ENCODE measurements at places on chromosomes 16 and 17. TPM values are rescaled to one million over a fixed set of nuclear protein-coding genes. Genes with fewer than 3 reads are reported as not detected.

CYTH1 gene
- total RNA-seq, result 11.3 TPM

RTN4RL1 gene
- total RNA-seq, result 7.0 TPM

ESRP2 gene
- 15.5 TPM for total RNA-seq

RHBDL1 gene
- 3.1 TPM for total RNA-seq

C16orf86 gene
- 9.0 TPM for total RNA-seq

- no peak for DNase-seq
Observed at GRCh38 chr16:54796211-54796610, 134.5 kb upstream of the IRX5 start.

- no peak for DNase-seq
Observed at GRCh38 chr16:82199209-82199608, 29.2 kb upstream of the MPHOSPH6 start.

GRCh38 chr16:12337871-12338655 lies 361.5 kb downstream of the SNX29 start:
- no peak for DNase-seq

GRCh38 chr16:19361587-19361986 lies 56.1 kb upstream of the TMC5 start:
- no peak for DNase-seq

DNA sequence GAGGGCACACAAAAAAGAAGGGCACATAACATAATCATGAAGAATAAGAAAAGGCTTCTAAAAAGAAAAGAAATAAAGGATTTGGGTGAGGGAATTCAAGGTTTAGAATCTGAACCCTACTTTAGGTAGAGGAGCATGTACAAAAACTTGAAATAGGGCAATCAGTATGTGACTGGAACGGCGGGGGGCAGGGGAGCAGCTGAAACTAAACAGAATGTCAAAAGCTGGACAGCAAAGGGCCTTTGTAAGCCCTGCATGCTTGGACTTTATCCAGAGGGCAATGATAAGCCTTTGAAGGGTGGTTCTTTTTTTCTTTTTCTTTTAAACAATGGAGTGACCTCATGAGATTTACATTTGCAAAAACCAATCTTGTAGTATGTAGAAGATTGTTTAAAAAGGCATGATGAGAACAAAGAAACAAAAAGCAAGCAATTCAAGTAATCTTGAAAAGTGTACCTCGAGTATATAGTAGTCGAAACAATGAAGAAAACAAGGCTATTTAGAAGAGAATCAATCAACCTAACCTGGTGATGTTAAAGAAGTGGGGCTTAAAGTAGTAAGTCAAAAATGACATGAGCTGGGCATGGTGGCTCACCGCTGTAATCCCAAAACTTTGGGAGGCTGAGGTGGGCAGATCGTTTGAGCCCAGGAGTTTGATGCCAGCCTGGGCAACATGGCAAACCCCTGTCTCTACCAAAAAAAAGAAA lies 46.7 kb upstream of the ANKFY1 start:
- DNase-seq, result no peak

DNA sequence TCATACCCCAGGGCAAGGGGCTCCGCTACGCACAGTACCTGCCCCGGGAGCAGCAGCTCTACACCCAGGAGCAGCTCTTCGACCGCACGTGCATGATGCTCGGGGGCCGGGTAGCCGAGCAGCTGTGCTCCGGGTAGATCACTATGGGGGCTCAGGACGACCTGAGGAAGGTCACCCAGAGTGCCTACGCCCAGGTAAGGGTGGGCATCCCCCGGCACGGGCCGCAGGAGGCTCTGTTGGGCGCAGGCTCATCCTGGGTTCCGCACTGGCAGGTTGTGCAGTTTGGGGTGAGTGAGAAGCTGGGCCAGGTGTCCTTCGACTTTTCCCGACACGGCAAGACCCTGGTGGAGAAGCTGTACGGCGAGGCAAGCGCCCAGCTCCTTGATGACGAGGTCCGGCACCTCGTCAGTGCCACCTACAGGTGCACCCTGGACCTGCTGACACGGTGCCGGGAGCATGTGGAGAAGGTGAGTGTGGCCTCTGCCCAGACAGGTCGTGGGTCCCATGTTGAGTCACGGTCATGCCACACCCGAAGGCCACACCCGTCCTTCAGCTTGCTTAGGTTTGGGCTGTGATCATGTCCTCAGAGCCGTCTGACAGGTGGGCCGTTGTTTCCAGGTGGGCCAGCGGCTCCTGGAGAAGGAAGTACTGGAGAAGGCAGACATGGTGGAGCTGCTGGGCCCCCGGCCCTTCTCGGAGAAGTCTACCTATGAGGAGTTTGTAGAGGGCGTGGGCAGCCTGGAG lies 19.3 kb downstream of the DBNDD1 start:
- peak; percentile 44 for DNase-seq

- no peak for DNase-seq
Observed at GRCh38 chr16:81006211-81006812, 373 bp downstream of the CMC2 start.

DNA sequence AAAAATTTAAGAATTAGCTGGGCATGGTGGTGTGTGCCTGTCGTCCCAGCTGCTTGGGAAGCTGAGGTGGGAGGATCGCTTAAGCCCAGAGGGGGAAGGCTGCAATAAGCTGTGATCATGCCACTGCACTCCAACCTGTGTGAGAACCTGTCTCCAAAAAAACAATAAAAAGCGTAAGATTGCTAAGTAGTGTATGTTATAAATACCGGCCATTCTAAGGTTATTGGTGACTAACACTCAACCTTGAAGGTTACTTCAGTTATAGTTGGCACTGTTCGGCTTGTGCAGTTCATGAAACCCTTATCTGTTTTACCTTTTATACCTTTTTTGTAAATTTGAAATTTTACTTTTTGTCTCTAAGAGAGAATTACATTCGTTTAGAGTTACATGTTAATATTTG lies 44.0 kb downstream of the PAFAH1B1 start:
- DNase-seq, result no peak

DNA sequence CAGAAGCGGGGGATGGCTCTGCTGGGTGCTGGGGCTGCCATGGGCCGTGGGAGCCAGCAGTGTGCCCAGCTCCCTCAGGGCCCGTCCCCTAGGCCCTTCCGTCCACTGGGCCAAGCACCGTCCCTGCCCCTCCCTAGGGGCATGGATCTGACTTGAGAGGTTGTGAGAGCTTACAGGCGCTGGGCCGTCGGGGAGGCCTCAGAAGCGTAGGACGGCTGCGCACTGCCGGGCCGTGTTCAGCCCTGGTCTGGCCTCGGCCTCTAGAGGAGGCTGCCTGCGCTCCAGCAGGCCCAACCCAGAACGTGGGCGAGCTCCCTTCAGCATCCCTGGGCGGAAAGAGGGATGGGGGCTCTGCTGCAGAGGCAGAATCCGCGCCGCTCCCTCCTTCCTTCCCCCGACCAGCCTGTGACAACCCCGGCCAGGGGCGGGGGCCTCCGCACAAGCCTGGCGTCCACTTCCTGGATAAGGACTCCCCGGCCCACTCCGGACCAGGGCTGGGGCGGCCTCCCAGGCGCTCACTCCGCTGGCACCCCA lies 685 bp upstream of the MPG start:
- peak; percentile 93 for DNase-seq

- DNase-seq, result peak; percentile 94
Observed at GRCh38 chr17:42050393-42051012, at the start of gene C17orf113. TSS of gene C17orf113 (minus strand) at chr17:42050601. CDS start at chr17:42043376, 7,225 bp downstream.

DNA sequence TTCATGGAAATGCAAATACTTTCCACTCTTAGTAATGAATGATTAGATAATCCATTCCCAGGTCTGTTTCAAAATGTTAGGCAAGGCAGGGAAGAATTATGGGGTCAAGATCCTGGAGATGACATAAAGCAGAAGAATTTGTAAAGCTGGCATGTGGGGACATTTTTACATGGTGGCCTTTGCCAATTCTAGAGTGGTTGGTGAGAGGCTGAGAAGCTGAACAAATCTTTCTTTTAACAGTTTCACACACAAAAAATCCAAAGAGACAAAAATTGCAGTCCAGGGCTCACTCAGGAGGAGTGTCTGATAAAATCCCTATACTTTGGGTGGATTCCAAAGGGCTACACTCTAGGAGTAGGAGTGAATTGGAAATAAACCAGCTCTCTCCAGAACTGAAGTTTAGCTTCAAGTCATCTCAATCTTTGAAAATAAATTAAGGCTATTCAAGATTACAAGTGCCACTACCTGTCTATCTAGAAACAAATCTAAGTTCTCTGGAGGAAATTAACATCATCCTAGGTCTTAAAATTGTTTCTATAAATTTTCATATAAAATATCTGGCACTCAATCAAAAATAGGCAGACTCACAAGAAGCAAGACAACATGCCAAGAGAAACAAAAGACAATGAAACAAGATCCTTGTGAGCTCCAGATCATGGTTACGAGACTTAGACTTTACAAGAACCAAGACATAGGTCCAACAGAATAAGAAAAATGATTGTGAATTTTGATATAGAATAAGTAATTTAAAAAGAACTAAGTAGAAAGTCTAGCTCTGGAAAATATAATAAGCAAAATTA lies 113.0 kb upstream of the AXIN2 start:
- DNase-seq, result no peak

- no peak for DNase-seq
Observed at GRCh38 chr17:68640242-68640989, 39.2 kb upstream of the FAM20A start.

DNA sequence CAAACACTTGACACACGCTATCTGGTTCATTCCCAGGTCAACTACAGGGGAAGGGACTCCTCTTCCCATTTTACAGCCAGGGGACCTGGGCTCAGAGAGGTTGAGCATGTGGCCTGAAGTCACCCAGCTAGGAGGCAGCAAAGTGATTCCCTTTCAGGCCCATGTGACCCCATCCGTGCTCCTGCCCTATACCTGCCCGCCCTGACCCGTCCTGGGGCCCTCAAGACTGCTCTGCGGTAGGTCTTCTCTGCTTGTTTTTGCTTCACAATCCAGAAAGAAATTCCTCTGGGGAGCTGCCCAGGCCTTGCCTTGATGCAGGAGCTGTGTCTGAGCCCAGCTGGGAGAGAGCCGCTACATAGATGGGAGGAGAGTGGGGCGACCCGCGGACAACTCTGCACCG lies 161.4 kb downstream of the SDK2 start:
- peak; percentile 50 for DNase-seq

DNA sequence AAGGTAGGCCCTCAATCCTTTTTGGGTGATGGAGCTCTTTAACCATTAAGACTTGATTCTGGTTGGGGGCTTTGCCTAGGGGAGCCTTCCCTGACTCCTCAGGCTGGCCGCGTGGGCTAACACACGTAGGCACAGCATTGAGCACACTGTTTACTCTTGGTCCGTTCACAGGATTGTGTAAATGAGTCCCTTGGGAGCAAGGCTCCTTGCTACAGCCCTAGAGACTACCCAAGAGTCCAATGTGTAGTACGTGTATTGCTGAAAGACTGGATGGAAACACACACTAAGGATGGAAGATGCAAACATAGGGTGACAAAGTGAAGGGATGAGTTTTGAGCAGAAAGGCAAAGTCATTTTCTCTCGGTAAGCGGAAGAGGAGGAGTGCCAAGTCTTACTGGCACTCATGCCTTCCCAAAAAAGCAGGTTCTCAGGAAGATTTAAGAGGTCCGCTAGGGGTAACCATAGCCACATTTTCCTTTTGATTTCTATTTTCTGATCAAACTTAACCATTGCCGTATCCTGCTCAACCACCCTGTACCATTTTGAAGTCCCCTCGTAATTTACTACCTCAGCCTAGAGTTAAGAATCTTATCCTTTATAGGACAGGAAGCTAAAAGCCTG lies 911 bp upstream of the ITGA2B start:
- DNase-seq, result no peak

DNA sequence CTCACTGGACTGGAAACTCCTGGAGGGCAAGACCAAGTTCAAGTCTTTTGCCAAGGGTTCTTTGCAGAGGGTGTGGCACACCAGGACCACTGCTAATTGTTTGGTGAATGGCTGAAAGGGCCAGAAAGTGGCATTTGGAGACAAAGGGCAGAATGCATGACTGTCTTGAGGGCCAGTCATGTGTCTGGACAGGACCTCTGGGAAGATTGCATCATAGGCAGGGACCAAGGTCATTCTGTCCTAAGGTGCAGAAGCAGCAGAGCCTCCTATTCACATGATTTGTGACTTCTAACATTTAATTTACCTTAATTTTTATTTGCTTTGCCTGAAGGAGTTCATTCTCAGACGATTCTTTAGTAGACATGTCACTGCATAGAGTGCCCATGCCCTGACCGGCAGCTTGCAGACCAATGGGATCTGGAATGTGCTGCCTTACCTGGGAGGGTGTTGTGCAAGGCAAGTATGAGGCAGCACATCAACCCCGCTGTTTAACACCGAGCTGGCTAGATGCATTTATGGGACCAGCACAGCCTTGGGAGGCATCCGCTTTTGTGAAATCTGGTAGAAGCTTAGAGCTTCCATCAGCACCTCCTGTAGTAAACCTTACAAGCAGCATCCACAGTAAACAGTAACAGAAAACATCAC lies 62.3 kb upstream of the MAF start:
- DNase-seq, result no peak

DNA sequence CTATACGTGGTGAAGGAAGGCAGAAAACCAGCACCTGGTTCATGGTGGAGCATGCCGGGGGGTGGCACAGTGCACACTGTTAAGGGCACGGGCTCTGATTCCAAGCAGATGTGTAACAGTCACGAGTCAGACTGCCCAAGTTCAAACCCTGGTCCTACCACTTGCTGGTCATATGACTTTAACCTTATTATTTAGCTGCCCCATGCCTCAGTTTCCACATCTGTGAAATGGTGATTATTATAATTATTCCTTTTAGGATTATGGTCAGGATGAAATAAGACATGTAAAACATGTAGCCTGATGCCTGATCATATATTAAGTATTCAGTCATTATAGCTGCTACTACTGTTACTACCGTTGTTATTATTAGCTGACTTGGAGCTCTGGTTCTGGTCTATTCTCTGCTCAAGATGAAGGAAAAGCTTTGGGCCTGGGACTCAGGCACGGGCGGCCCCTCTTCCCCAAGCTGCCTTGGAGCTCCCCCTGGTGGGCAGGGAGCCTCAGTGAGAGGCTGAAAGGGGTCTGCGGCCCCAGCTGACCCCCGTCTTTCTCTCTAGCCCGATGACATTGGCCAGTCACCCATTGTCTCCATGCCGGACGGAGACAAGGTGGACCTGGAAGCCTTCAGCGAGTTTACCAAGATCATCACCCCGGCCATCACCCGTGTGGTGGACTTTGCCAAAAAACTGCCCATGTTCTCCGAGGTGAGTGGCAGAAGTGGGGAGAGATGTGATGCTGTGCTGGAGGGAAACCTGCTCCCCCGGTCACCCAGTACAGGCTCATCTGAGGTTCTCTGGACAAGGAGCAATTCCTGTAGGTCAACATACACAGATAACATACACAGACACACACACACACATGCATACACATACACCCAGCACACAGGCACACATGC lies 14.0 kb downstream of the NR1D1 start:
- DNase-seq, result peak; percentile 97

- no peak for DNase-seq
Observed at GRCh38 chr16:4580250-4580649, 24.1 kb downstream of the C16orf96 start.

GRCh38 chr16:66251476-66252160 lies 114.9 kb upstream of the CDH5 start:
- DNase-seq, result no peak

DNA sequence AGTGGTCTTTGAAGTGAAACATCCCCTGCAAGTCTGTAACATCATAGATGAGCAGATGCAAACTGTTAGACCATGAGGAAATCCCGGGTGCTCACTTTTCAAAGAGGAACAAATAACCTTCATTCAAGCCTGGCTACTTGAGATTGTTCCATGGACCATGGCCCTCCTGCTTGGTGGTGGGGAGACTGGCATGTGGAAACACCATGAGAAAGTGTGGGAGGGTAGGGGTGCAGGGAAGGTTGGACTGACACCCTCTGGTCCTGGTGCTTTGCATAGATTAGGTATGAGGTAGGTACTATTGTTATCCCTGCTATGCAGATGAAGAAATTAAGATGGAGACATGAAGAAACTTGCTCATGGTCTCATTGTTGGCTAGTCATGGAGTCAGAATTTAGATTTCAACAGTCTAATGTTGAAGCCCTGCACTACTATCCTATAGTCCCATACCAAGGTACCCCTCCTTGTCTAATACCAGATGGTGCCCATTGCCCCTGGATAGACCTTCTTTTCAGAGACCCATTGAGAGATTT lies 59.0 kb downstream of the SPACA3 start:
- no peak for DNase-seq

Data from H7 (cell line).